ENCODE measurements at places on chromosomes 1 and 21. TPM values are rescaled to one million over a fixed set of nuclear protein-coding genes. Genes with fewer than 3 reads are reported as not detected.
A peak's percentile ranks its signal among the peaks of the same experiment; 100 is the strongest.

GRCh38 chr1:178941261-178941689 lies 70.4 kb upstream of the ANGPTL1 start:
- H3K36me3 ChIP-seq: no peaks in the 10 kb centered on the region
- H3K27me3 ChIP-seq: peaks cover 19% of the 10 kb centered on the region
- DNase-seq: no peak
- H3K27ac ChIP-seq: no peak overlapping the region
- H3K4me1 ChIP-seq: peaks cover 23% of the 10 kb centered on the region

- DNase-seq: no peak
- H3K36me3 ChIP-seq: no peaks in the 10 kb centered on the region
- H3K27me3 ChIP-seq: no peaks in the 10 kb centered on the region
- H3K27ac ChIP-seq: no peak overlapping the region
Observed at GRCh38 chr1:166378805-166379204, 212.0 kb upstream of the FAM78B start.

- H3K27me3 ChIP-seq: peaks cover 2% of the 10 kb centered on the region
- H3K4me1 ChIP-seq: peaks cover 39% of the 10 kb centered on the region
- H3K36me3 ChIP-seq: no peaks in the 10 kb centered on the region
Observed at GRCh38 chr1:63935553-63935952, 161.7 kb downstream of the ROR1 start.

DNA sequence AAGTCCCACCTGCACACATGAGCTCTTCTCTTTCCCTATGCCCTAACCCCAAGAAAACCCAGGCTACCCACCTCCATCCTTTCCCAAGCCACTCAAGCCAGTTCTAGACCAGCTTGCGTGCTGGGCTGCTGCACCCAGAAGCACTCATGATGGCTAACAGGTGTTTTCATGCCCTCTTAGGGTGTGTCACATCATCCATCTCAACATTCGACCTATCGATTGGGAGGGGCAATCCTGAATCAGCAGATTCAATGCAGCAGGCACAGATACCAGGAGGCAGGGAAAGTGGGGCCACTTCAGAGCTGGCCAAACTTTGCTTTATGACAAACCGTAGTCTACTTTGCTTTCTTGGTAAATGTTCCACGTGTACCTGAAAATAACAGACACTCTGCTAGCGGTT lies 6.6 kb upstream of the PRMT2 start:
- no peak overlapping the region for H3K4me3 ChIP-seq
- H3K4me1 ChIP-seq: peaks cover 7% of the 10 kb centered on the region
- H3K27me3 ChIP-seq: peaks cover 6% of the 10 kb centered on the region
- no peak for DNase-seq
- no peak overlapping the region for H3K27ac ChIP-seq

CCDC27 gene
- not detected for total RNA-seq

DNA sequence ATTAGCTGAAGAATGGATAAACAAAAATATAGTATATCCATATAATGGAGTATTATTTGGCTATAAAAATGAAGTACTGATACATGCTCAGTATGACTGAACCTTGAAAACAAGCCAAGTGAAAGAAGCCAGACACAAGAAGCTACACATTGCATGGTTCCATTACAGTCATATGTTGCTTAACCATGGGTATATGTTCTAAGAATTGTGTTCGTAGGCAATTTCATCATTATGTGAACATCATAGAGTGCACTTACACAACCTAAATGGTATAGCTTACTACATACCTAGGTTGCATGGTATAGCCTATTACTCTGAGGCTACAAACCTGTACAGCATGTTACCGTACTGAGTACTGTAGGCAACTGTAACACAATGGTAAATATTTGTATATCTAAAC lies 28.6 kb upstream of the FCAMR start:
- H3K27ac ChIP-seq: no peak overlapping the region
- H3K4me3 ChIP-seq: no peak overlapping the region
- H3K36me3 ChIP-seq: no peaks in the 10 kb centered on the region
- DNase-seq: no peak
- peaks cover 15% of the 10 kb centered on the region for H3K4me1 ChIP-seq

- peaks cover 11% of the 10 kb centered on the region for H3K4me1 ChIP-seq
- peaks cover 12% of the 10 kb centered on the region for H3K27me3 ChIP-seq
- DNase-seq: no peak
- H3K27ac ChIP-seq: no peak overlapping the region
- H3K4me3 ChIP-seq: no peak overlapping the region
- H3K36me3 ChIP-seq: no peaks in the 10 kb centered on the region
Observed at GRCh38 chr1:167099851-167100250, 6.0 kb downstream of the STYXL2 start.

GRCh38 chr1:164608651-164609057 lies 49.7 kb downstream of the PBX1 start:
- H3K4me1 ChIP-seq: peaks cover 65% of the 10 kb centered on the region
- peak overlapping the region; percentile 43 for H3K4me3 ChIP-seq
- peak overlapping the region; percentile 62 for H3K27ac ChIP-seq
- H3K36me3 ChIP-seq: peaks cover 8% of the 10 kb centered on the region
- peaks cover 1% of the 10 kb centered on the region for H3K27me3 ChIP-seq

FCRL2 gene
- not detected for total RNA-seq

GRCh38 chr1:35971601-35972000 lies 40.7 kb downstream of the AGO3 start:
- DNase-seq: no peak

GRCh38 chr1:22329148-22329515 lies 122.5 kb upstream of the ZBTB40 start:
- no peaks in the 10 kb centered on the region for H3K36me3 ChIP-seq
- DNase-seq: no peak
- no peak overlapping the region for H3K27ac ChIP-seq
- no peak overlapping the region for H3K4me3 ChIP-seq

DNA sequence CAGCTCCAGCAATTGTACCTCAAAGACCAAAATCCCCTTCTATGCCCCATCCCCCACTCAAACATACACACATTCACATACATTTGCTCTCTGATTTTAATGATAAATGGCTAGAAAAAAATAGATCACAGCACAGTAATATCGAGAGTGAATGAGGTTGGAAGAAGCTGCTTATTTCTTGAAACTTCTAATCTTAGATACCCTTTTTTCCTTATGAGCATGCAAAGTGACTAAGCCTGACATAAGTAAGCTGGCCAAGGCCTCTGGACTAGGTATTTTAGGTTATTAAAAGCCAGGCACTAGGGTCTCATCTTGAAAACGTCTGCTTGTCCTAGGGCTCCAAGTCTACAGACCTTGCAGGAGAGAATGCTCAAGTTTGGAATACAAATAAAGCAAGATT lies 133.6 kb downstream of the TGFBR3 start:
- no peak for DNase-seq
- peaks cover 46% of the 10 kb centered on the region for H3K4me1 ChIP-seq
- H3K27ac ChIP-seq: no peak overlapping the region

Measured in HFFc6 (cell line).